ENCODE measurements at places on chromosomes 11 and 22.

DNA sequence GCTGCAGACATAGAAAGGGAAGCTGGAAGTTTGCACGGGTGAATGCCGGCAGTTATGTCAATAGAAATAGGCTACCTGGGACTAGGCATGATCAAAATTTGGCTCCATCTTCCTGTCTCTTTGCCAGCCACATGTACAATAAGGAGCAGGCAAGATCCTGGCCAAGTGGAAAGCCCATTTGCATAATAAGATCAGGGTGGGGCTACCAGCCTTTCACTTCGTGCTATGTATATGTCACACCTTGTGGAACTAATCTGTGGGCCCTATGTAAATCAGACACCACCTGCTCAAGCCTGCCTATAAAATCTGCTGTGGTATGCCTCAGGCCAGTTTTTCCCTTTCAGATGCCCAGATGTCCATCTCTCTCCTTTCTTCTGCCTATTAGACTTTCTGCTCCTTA lies 79.3 kb upstream of the DRD2 start:
- DNase-seq, result no peak

DNA sequence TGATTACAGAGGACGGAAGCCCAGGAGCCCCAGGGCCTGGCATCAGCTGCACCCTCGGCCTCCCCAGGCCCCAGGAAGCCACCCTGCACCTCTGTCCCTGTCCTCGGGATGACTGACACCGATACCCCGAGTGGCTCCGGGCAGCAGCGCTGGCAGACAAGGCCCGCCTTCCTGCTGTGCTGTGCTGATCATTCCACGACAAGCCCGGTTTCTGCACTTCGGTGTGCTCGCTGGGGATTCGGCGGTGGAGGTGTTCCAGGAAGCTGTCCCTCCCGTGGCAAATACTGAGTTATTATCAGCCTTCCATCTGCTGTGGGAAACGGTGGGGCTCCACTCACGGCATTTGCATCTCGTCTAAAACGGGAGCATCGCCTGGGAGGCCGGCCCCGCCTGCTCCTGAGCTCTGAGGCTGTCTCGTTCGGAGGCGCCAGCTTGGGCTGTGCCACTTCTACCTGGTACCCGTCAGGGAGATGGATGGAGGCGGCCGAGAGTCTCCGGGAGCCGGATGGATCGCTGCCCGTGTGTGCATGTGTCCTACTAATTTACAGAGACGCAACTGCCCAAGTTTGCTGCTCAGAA lies 506.1 kb downstream of the BRD1 start:
- DNase-seq, result no peak

DNA sequence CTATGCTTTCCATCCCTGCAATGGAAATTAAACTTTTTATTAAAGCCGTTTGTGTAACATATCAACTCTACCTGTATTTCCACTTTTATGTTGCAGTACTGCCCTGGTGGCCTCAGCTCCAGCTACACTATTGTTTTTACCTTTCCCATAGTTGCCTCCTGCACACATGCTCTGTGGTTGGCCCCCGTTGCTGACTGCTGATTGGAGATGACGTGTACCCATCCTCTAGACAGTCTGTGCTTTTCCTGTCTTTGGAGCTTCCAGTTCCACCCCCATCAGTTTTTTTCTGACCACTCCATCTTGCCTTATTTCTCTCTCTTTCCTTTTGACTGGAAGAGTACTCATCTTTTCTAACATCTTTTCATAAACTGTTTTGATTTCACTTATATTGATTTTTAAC lies 123.8 kb downstream of the TEAD1 start:
- no peak for DNase-seq

DNA sequence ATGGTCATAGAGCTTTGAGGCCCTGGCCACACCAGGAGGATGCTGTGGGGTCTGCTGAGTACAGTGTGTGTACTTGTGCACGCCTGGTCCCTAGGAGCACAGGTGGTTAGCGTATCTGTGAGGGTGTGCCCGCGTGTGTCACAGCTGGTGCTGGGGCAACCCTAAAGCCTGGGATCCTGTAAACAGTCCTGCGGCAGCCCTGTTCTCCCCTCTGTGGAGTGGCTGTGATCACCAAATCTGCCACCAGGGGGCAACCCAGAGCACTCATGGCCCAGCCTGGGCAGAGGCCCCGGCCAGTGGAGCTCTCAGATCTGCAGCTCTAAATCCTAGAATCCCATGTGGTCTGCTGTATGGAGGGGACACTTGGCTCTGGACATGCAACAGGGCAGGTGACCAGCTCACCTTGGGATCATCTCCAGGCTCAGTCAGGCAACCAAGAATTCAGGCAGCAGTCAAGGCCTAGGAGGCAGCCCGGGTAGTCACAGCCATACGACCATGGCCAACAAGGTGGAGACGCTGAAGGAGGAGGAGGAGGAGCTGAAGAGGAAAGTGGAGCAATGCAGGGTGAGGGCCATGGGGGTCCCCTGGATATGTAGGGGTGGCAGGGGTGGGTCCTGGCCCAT lies 3.9 kb downstream of the SH3BP1 start:
- DNase-seq, result peak; percentile 77

- no peak for DNase-seq
These were observed 214.5 kb downstream of the BARX2 start for GRCh38 chr11:129590030-129590752.

GRCh38 chr11:113313601-113314000 lies 782 bp upstream of the TTC12 start:
- DNase-seq, result no peak

DNA sequence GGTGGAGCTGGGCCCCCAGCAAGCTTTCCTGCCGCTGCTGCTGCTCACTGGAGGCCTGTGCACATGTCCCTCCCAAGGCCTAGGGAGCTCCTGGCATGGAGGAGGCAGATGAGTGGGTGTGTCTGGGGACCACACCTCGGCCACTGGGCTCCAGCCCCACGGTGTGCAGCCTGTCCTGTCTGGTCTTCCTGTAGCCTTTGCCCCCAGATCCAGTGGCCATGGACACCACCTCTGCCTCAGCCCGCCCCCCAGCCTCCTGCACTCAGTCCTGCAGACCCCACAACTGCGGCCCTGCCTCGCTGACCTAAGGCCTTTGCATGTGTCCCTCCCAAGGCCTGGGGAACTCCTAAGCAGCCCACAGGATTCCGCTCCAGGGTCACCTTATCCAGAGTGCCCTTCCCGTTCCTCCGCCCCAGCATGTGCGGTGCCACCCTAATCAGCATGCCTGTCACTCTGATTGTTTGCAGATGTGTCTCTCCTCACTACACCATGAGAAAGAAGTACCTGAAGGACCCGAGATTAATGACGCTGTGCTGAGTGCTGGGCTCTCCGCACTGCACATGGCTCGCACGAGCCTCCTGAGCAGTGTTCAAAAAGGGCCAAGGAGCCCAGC lies 8.6 kb downstream of the GAL start:
- DNase-seq, result no peak

DNA sequence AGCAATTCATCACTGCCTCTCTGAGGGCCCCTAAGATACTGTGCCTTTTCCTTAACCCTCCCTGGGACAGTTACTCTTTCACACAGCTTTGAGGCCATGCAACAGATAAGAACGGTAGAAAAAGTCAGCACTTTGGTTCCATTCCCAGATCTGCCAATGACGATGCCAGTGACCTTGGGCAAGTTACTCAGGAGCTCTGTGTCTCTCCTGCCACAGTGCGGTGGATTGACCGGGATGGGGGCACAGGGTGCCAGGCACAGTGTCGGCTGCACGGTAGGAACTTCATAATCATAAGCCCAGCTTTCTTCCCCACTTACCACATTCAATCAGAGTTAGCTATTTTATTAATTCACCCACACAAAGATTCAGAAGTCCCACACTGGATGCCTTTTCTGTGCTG lies 1041.8 kb downstream of the TBC1D22A start:
- no peak for DNase-seq

- no peak for DNase-seq
These were observed 6.5 kb downstream of the LINC01488 start for GRCh38 chr11:69487849-69488542.

DNA sequence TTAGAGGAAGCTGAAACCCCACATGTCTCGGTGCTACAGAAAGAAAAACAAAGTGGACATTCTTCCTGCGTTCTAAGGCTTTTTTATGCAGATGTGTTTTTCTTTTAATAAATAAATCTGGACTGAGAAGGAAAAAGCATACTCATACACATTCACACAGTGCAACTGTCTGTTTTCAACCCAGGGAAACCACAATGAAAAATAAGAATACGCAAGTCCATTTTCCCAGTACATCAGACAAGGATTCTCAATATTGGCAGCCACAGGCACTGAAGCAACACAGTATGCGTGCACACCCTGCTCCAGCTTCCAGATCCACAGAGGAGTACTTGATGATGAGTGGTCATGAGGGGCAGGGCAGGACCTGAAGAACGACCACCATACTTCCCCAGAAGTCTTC lies 86.9 kb downstream of the ETS1 start:
- no peak for DNase-seq
